ENCODE measurements at places on chromosomes 4 and X.

DNA sequence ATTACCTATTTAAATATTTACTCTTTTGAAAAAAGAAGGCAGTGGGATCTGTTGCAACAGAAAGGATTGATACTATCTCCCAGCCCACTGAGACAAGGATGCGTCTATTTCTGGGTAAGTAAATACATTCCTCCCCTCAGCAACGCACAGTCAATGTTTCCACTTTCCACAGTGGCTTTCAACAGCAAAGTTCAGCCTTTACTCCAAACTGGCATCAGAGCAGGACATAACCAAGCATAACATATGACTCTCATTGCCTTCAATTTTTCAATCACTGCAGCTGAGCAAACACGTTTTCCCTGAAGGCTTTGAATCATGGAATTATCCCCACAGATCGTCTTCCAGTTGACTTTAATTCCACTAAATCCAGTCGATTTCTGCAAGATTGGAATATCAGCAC is 160.3 kb upstream of the FRG1 start:
- DNase-seq = no peak
- no peak overlapping the region for H3K4me3 ChIP-seq
- no peaks in the 10 kb centered on the region for H3K4me1 ChIP-seq
- H3K27me3 ChIP-seq = no peaks in the 10 kb centered on the region
- no peak overlapping the region for H3K27ac ChIP-seq

DNA sequence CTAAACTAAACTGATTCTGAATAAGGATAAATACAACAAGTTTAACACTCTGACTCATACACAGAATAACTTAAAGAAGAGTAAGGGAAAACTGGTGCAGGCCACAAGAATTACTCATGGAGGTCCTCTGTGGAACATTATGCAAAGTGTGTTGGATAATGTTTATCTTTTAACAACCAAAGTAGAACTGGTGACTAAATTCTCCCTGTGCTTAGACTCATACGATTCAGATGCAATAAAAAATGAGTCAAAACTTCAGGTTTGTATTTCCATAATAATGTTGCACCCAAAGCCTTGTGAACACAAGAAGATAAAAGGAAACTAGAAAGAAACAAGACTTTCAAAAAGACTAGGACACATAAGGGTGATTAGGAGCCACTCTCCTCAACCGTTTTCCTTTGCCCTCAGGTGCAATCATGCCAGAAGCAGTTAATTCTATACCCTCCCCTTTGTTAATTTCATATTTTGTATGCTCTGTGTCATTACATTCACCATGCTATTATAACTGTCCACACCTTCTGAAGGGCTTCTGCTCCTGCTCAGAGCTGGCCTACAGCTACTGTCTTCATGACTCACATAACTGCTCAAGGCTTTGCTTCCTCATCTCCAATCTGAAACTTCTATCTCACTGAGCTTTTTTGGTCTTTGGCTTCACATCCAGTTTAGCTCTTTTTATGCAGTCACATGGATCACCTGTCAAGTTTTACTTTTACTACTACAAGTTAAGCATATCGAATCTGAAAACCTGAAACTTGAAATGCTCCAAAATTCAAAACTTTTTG is 60.2 kb downstream of the KCNIP4 start:
- no peak for DNase-seq
- no peaks in the 10 kb centered on the region for H3K36me3 ChIP-seq
- H3K4me1 ChIP-seq = no peaks in the 10 kb centered on the region

DNA sequence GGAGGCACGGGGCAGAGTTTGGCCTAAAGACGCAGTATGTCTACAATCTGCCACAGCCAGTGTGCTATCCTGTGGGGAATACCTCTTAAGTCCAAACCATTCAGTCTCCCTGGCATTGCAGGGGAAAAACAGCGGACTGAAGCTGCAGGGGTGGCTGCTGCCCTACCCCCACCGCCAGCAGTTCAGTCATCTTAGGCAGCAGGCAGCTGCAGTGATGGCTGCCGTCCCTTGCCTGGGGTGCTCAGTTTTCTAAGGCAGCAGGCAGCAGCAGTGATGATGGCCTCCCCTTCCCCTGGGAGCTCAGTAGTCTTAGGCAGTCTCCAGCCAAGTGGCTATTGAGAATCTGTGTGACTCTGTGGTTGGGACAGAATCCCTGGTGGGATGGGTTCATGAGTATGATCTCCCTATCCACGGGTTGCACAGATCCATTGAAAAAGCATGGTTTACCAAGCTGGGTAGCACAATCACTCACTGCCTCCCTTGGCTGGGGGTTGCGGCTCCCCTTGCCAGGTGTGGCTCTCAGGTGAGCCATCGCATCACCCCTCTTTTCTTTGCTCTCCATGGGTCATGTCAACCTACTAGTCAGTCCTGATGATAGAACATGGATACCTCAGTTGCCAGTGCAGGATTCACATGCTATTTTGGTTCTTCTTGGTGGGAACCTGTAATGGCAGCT is 48.9 kb upstream of the GRID2 start:
- no peak overlapping the region for H3K4me3 ChIP-seq
- no peak overlapping the region for H3K27ac ChIP-seq
- no peaks in the 10 kb centered on the region for H3K27me3 ChIP-seq
- H3K36me3 ChIP-seq = no peaks in the 10 kb centered on the region
- no peak for DNase-seq

- no peaks in the 10 kb centered on the region for H3K36me3 ChIP-seq
- peaks cover 10% of the 10 kb centered on the region for H3K4me1 ChIP-seq
- H3K4me3 ChIP-seq = peak overlapping the region; percentile 99
Measured at GRCh38 chrX:74922922-74923543, 2.2 kb downstream of the NEXMIF start.

DNA sequence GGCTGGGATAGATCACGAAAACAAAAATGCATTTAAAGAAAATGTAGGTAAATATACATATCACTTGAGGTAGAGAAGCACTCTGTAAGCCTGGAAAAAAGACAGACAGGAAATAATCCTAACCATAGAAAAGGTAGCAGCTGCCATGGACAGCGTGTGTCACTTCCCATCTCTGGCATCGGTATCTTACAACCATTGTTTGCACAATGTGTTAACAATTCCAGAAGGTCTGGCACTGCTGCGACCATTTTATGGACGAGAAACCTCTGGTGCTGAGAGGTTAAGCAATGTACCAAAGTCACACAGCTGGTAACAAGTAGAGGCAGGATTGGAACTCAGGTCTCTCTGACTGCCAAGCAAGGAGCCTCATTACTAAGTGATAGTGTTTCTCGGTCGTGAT is 1.7 kb upstream of the MTNR1A start:
- no peak overlapping the region for H3K27ac ChIP-seq
- no peaks in the 10 kb centered on the region for H3K4me1 ChIP-seq
- H3K27me3 ChIP-seq = peaks cover 5% of the 10 kb centered on the region
- no peak for DNase-seq

DNA sequence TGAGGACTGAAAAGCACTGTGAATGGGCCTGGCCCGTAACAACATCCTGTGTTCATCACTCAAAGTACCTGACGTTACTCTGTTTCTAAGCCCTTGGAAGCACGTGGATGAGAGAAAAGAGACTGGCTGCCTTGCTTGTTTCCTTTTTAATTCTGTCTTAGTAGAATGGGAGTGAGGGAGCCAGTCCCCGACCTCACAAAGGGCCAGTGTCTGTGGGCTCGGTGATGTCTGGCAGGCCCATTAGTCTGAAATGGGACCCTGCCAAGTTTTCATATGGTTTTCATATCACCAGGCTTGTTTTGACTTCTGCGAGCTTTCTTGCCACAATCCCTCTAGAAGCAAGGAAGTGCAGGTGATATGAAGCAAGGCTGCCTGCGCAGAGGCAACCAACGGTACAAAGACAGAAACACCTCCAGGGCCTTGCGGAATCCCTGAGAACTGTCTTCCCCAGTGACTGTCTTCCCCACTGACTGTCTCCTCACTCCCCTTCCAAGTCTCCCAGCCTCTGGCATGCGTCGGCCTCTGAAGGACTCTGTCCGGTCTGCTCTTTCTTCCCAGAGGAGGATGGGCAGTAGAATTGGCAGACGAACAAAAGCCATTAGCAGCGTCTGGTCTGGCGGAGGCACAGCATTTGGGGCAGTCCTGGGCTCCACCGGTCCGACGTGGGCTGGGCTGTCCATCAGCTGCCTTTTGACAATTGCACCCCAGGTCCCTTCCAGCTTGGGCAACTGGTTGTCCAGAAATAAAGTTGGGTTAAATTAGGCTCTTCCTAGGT is 20.2 kb upstream of the RASL11B start:
- H3K27me3 ChIP-seq = no peaks in the 10 kb centered on the region
- no peaks in the 10 kb centered on the region for H3K36me3 ChIP-seq
- H3K4me1 ChIP-seq = peaks cover 10% of the 10 kb centered on the region
- H3K4me3 ChIP-seq = no peak overlapping the region
- H3K27ac ChIP-seq = no peak overlapping the region

GRCh38 chrX:11629593-11630211 is 36.0 kb downstream of the ARHGAP6 start:
- H3K4me3 ChIP-seq = no peak overlapping the region
- H3K4me1 ChIP-seq = no peaks in the 10 kb centered on the region
- no peak overlapping the region for H3K27ac ChIP-seq
- no peak for DNase-seq
- peaks cover 9% of the 10 kb centered on the region for H3K27me3 ChIP-seq
- peaks cover 3% of the 10 kb centered on the region for H3K36me3 ChIP-seq

DNA sequence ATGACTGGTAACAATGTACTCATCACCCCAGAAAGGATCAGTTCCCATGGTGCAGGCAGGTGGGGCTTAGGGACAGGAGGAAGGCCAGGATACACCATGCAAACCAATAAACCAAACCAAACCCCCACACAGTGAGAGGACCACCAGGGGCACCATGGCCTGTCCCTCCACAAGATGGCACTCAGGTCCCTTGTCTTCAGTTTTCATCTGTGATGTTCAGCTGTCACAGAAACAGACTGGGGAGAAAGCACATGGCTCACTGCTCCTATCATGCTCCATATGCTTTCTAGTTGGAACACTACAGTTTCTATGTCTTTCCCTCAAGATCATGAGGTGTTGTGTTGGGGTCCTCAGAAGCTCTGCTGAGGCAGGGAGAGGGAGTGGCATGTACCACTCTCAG is 10.1 kb downstream of the HS3ST1 start:
- DNase-seq = no peak
- H3K27me3 ChIP-seq = no peaks in the 10 kb centered on the region
- peaks cover 16% of the 10 kb centered on the region for H3K36me3 ChIP-seq
- H3K4me3 ChIP-seq = no peak overlapping the region
- peaks cover 52% of the 10 kb centered on the region for H3K4me1 ChIP-seq

DNA sequence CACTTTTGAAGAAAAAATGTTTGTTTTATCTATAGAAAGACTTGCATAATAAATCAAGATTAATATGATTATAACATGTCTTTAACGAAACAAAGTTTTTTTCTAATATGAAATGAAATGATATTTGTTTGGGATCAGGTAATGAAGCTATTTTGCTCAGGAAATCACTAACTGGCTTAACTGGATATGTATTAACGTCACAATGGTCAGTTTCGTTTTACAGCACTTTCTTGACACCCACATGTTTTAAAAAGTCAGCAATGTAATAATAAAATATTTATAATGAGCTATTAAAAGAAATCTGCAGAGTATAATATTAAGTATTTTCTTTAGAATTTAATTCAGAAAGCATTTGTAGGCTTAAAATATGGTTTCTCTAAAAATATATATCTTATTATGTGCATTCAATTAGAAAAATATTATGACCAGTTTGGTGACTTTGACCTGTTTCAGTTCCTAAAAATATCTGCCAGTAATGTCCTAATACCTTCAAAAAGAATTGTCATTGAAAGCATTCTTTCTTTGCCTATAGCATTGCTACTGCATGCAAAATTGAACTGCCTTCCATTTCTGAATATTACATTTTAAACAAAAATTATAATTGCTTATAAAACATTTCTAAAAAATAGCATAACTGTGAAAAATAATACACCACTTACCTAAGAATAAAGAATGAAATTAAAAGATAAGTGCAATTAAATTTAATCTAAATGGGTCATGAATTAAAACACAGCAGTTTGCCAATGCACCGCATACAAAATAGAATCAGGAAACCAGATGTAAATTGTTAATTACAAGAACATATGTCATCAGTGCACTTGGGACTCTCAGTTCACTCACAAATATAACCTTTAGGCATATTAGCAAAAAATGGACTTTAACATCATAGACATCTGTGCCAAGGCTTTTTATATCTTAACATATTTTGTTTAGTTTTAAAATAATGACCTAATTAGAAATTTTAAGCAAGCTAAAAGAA is 31.6 kb downstream of the TIGD2 start:
- no peak for DNase-seq
- H3K36me3 ChIP-seq = no peaks in the 10 kb centered on the region
- H3K27me3 ChIP-seq = no peaks in the 10 kb centered on the region
- H3K4me3 ChIP-seq = no peak overlapping the region
- no peaks in the 10 kb centered on the region for H3K4me1 ChIP-seq
- no peak overlapping the region for H3K27ac ChIP-seq

GRCh38 chr4:53500546-53500945 is 90.7 kb downstream of the LNX1 start:
- H3K27me3 ChIP-seq = peaks cover 7% of the 10 kb centered on the region
- no peak overlapping the region for H3K27ac ChIP-seq
- H3K4me3 ChIP-seq = no peak overlapping the region
- no peaks in the 10 kb centered on the region for H3K4me1 ChIP-seq
- no peak for DNase-seq
- H3K36me3 ChIP-seq = no peaks in the 10 kb centered on the region

GRCh38 chr4:159290321-159291030 is 187.6 kb downstream of the RAPGEF2 start:
- no peak overlapping the region for H3K27ac ChIP-seq
- DNase-seq = no peak
- peaks cover 8% of the 10 kb centered on the region for H3K4me1 ChIP-seq
- H3K36me3 ChIP-seq = peaks cover 9% of the 10 kb centered on the region

- peaks cover 7% of the 10 kb centered on the region for H3K4me1 ChIP-seq
- H3K36me3 ChIP-seq = no peaks in the 10 kb centered on the region
- no peak for DNase-seq
- H3K4me3 ChIP-seq = no peak overlapping the region
- H3K27me3 ChIP-seq = no peaks in the 10 kb centered on the region
- no peak overlapping the region for H3K27ac ChIP-seq
Measured at GRCh38 chr4:11201256-11201655, 227.4 kb downstream of the HS3ST1 start.

DNA sequence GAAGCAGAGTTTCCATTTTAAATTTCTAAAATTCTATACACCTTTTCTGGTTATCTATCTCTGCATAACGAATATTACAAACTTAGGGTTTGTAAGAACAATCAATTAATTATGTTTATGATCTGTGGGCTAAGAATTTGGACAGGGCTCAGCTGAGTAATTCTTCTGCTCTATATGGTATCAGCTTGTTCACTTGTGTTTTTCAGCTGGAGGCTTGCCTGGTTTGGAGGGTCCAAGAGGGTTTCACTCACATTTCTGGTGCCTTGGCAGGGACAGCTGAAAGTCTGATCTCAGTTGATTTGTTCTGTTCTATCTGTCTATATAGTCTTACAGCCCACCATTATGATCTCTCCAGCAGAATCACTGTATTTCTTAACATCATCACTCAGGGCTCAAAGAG is 57.8 kb upstream of the ADGRA3 start:
- no peaks in the 10 kb centered on the region for H3K36me3 ChIP-seq
- H3K27me3 ChIP-seq = no peaks in the 10 kb centered on the region
- no peak overlapping the region for H3K4me3 ChIP-seq
- no peak overlapping the region for H3K27ac ChIP-seq

Measured in memory B cell (primary cell).